ENCODE measurements at places on chromosomes 7 and 10. TPM values are rescaled to one million over a fixed set of nuclear protein-coding genes. Genes with fewer than 3 reads are reported as not detected.

- DNase-seq, result peak; percentile 30
Observed at GRCh38 chr7:41872966-41873365, 170.1 kb upstream of the INHBA start.

CPXM2 gene
- polyA plus RNA-seq, result 0.84 TPM

CTAGE4 gene
- not detected for polyA plus RNA-seq

- no peak for DNase-seq
Observed at GRCh38 chr7:50268990-50269389, 35.5 kb upstream of the IKZF1 start.

DNA sequence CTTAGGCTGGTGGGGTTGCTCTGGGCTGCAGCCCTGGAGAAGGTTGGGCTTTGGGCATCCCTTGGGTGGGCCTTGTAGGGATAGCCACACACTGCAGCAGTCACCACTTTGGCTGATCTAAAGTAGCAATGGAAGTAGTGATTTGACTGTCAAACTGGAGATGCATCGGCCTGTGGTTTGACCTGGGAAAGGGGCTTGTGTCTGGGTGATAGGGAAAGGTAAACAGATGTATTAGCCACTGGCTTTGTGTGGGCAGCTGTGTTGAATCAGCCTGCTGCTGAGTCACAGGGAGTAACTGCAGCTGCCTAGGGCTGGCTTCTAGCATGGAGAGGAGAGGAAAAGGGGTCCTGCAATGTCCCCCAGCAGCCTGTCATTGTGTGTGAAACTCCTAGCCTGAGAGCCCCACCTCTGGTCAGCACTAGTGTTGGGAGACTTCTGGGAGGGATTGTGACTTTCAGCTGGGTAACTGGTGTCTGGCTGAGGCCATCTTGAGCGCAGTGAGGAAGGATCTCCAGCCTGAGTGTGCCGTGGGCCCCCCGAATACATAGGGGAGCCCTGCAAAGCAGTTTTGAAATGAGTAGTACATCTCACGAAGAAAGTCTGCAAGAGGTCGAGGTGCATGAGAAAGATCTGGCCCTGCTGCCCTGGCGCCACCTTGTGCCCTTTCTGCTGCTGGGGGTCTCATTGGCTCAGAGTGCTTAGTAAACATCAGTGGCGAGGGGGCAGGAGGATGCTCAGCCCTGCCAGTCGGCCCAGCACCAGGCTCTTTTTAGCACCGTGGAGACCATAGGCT lies 117.3 kb downstream of the FANK1 start:
- DNase-seq, result peak; percentile 1

DNA sequence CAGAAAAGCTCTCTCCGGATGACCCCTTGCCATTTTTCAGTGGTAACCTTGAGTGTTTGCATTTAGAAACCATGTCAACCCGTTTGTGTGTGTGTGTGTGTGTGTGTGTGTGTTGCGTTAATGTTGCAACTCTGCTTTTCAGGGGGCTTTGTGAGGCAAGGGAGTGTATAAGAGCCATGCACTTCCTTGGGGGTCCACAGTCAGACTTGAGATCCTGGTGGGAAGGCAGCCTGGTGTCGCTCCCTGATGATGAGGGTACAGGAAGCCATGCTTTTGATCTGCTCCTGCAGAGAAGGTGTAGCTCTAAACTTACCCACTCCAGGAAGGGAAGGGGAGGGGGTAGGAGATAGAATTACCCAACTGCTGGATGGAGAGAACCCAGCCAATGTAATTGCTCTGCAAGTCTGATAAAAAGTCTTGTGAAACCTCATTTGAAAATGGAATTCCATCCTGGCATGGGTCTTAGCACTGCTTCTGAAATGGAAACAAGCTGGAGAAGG lies 10.7 kb downstream of the GRK5 start:
- peak; percentile 35 for DNase-seq

- no peak for DNase-seq
Observed at GRCh38 chr7:31398815-31399214, 58.3 kb upstream of the NEUROD6 start.

FAM25G gene
- polyA plus RNA-seq, result not detected

Data from cardiac muscle cell (in vitro differentiated cells and primary cell).